ENCODE measurements at places on chromosomes 4 and X.

GRCh38 chr4:120722655-120723054, 199.9 kb downstream of the PRDM5 start:
- no peak for DNase-seq

GRCh38 chr4:145660064-145660463, 19.9 kb upstream of the C4orf51 start:
- no peak for DNase-seq

DNA sequence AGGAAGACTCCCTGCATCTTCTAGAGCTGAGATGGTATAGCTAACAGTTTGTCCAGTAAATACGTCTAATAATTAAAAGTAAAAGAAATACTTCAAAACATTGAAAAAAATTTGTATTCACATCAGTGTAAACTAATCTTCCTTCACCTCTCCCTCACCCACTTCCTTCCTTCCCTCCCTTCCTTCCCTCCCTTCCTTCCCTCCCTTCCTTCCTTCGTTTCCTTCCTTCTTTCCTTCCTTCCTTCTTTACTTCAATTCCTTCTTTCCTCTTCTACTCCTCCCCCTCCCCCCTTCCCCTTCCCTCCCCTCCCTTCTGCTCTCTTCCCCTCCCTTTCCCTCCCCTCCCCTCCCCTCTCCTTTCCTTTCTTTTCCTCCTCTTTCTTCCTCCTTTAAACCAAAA, 103.7 kb downstream of the POU4F2 start:
- DNase-seq: no peak

GRCh38 chr4:19675172-19675811, 576.4 kb upstream of the SLIT2 start:
- DNase-seq: no peak

- DNase-seq: no peak
Observed at GRCh38 chr4:78019414-78019813, 37.7 kb upstream of the FRAS1 start.

- no peak for DNase-seq
Observed at GRCh38 chrX:37077646-37078433, 69.7 kb downstream of the FAM47C start.

GRCh38 chr4:29581457-29581856, 1138.7 kb upstream of the PCDH7 start:
- DNase-seq: no peak

DNA sequence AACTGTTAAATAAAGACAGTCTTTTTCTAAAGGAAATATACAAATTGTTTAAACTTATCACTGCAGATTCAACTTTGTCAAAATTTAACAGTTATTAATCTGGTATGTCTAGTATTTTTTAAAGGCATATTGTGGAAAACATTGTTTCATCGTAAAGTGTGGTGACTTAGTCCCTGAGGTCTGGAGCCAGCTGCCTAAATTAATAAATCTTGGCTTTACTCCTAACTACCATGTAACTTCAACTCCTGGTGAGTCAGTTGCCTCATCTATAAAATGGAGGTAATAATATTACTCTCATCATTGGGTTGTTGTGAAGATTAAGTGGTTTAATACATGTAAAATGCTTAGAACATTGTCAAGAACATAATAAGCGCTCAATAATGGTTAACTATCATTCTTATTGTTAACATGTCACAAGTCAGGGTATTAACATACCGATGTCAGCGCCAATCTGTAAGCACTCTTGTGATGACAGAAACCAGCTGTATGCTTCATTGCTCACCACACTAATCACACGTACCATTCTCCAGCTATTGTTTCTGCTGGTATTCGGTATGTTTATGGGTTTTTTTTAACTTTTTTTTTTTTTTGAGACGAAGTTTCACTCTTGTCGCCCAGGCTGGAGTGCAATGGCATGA, 14.1 kb upstream of the SMIM43 start:
- DNase-seq: no peak

GRCh38 chr4:98711526-98711925, 53.1 kb upstream of the TSPAN5 start:
- DNase-seq: no peak

GRCh38 chr4:76214177-76214675, 602 bp upstream of the SCARB2 start:
- no peak for DNase-seq

DNA sequence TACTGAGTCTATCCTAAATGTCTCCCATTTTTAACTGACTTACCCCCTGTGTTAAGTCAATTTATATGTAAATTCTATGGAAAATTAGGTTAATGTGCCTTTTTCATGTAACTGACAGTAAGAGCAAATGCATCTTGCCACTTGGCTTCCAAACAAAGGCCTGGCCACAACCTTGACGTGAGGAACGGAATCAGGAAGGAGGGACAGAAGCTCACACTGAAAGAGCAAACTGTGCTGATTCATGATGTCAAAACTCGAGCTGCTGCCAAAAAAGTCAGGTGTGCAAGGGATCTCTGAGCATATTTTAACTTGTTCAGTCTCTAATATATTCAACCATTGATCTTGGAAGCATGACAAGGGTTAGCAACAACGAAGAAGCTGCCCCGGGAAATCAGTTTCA, 35.8 kb downstream of the GPM6A start:
- DNase-seq: no peak

DNA sequence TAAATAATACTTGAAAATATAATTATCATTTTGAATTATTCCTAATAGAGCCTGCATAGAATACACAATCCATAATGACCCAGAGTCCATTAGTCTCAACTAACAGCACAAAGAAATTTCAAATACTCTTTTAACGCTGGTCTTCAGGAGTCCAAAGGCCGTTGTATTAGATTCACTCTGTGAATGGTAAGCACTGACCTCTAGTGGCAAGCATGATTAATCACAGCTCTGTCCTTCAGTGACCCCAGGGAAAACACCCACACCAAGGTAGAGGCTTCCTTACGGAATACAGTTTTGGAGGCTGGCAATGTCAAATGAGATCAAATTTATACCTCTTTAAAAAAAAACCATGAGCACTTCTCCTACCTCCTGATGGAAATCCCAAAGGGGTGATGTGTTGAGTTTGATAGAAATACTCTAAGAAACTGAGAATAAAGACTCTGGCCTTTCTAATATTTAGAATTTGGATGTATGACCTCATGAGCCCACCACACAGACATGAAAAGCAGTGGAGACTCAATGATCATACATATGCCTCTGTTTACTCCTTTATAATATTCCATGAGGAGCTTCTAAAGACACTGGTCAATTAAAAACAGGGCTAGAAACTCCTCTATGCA, 147.2 kb upstream of the DKK2 start:
- peak; percentile 9 for DNase-seq

GRCh38 chrX:112359906-112360305, 277.3 kb upstream of the TRPC5 start:
- DNase-seq: no peak

DNA sequence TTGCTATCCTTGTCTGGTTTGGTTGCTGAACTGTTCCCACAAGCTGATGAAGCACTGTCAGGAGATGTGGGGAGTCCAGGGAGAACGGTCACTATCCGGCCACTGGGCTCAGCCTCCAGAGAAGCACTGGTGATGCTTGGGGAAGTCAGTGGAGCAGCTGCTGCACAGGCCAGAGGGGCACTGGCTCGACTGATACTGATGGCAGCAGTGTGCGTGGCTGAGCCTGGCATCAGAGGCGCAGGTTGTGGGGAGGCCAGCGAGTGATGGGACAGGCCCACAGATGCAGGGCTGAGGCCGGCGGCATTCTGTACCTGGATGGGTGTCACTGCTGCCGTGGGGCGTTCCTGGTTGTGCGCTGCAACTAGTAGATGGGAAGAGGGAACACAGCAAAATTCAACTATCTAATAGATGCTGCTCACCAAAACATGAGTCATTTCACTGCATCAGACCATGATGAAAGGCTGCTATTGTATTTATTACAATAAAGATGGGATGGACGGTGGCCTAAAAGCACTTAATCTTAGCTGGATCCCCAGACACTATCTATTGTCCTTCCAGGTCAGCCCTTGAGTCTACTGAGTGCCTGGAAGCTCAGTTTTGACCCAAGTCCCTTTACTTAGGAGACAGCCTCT, 106.3 kb upstream of the CBR4 start:
- no peak for DNase-seq

- no peak for DNase-seq
Observed at GRCh38 chr4:139266208-139266582, 13.8 kb downstream of the MGARP start.

DNA sequence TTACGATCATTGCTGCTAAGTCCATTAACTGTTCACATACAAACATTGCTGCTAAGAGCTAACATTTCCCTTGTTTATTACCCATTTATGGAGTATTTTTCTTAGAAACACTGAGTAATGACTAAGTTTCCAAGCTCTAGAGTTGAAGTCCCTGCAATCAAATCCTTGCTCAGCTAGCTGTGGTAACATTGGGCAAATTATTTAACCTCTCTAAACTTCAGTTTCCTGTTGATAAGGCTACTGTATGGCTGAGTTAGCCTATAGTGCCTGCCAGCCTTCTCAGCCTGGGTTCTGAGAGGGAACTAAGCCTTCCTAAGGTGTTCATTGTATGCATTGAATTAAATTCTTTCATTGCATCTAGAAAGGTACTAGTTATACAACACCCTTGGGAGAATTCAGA, 15.2 kb upstream of the SCOC start:
- DNase-seq: no peak

- no peak for DNase-seq
Observed at GRCh38 chr4:185190306-185190856, 13.4 kb downstream of the CFAP97 start.

DNA sequence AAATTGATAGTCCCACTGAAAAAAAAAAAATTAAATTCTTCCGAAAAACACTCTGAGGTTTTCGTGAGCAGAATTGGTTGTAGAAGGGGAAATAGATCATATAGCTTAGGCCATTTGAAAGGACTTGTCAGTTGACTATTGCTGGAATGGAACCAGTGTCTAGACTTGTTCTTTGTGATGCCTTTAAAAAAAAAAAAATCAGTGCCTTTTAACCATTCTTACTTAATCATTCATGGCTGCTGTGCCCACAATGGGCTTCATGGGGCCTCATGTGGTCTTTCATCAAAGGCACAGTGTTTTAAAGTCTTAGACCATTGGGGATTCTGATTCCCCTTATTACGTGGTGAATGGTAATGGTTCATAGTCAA, 139.3 kb downstream of the AFF1 start:
- DNase-seq: no peak

GRCh38 chrX:20230406-20230805, 36.3 kb downstream of the RPS6KA3 start:
- DNase-seq: no peak

GRCh38 chrX:145405012-145405411, 157.7 kb downstream of the SPANXN1 start:
- DNase-seq: peak; percentile 0

- DNase-seq: no peak
Observed at GRCh38 chr4:17577665-17578481, 875 bp downstream of the LAP3 start.

DNA sequence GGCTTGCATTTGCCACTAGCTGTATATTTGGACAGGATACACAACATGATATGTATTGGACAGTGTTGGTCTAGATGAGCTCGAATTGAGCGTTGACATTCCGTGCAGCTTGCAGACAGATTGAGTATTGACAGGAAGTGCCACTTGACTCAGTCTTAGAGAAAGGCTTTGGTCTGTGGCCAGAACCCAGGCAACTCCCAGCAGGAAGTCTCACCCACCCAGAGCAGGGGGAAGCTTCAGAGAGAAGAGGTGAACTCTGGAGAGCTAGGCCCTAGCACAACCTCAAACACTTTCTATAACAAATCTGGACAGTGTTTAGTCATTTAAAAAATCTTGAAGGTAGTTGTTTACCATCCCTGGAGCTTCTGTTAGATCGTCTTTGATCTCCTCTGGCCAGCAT, 280.5 kb downstream of the FBXW7 start:
- DNase-seq: peak; percentile 49

DNA sequence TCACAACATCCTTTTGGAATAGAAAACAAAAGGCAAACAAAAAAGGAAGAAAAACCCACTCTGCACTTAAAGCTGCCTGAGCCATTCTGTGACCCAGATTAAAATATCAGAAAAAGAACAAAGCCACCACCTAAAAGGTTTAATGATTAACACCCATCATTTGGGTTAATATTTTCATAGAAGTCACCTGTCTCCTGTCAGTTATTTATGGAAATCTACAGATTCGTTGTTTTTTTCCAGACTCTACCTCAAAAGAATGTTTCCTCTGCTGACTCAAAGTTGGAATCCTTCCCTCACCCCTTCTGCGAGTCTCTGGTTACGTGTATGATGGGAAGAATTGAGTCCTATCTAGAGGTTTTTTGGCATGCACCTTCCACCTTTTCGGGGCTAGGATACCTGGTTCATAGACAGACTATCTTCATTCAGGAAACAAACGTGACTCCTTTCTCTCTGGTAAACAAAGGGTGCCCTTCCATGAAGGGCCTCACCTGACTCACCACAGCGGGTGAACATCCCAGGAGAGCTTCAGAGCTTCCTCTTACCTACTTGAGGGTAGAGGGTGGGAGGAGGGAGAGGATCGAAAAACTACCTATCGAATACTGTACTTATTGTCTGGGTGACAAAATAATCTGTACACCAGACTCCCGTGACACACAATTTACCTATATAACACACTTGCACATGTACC, 19.6 kb upstream of the CA5B start:
- DNase-seq: no peak

GRCh38 chr4:182346675-182347375, 103.6 kb downstream of the TENM3 start:
- DNase-seq: no peak

- no peak for DNase-seq
Observed at GRCh38 chrX:75155447-75155826, 646 bp downstream of the ABCB7 start.

DNA sequence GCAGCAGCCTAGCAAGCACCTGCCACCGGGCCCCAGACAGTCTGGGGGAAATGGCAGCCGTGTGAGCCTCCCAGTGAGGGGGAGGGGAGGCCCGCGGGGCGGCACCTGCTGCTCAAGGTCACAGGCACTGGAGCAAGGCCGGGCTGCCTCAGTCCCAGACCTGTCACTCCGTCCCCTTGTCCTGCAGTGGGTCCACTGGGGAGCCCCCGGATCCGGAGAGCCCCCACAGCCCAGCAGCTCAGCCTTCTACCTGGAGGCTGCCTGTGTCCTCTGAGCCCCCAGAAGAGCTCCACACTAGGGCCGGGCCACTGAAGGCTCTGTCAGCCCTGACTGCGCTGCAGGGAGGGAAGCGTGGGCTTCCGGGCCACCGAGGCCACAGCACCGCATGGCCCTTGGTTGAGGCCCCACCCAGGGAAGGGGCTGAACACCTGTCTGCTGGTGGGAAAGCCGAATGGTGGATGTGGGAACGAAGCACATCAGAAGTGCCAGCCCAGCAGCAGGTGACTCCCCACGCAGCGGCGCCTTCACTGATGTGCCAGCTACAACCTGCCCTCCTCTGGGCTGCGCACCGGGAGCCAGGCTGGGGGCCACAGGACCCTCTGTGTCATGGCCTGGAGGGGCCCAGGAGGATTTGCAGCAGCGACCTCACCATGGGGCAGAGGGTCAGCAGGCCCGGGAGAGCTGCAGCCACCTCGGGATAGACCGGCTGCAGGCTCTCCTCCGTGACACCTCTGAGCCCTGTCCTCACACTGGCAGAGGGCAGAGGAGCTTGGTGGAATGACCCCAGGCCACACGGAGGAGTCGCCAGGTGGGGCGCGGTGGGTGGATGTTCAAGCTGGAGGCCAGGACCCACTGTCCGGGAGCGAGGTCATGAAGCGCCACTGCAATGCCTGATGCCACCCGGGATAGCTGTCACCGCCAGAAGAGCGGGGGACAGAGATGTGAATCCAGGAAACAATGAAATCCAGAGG, 35.0 kb upstream of the MXD4 start:
- no peak for DNase-seq

- no peak for DNase-seq
Observed at GRCh38 chrX:30373951-30374350, 64.8 kb upstream of the NR0B1 start.

GRCh38 chr4:119604266-119604665, 24.3 kb downstream of the PDE5A start:
- no peak for DNase-seq

- DNase-seq: no peak
Observed at GRCh38 chr4:38237139-38237538, 276.9 kb downstream of the PTTG2 start.

All from GM19239 (cell line).